ENCODE measurements at places on chromosomes 7 and 10.

GRCh38 chr10:3099291-3100092, 32.1 kb downstream of the PFKP start:
- no peak for DNase-seq

- DNase-seq, result no peak
These were observed 135.2 kb downstream of the INHBA start for GRCh38 chr7:41567731-41568114.

- DNase-seq, result no peak
These were observed 624 bp upstream of the ZNF783 start for GRCh38 chr7:149261316-149261828.

DNA sequence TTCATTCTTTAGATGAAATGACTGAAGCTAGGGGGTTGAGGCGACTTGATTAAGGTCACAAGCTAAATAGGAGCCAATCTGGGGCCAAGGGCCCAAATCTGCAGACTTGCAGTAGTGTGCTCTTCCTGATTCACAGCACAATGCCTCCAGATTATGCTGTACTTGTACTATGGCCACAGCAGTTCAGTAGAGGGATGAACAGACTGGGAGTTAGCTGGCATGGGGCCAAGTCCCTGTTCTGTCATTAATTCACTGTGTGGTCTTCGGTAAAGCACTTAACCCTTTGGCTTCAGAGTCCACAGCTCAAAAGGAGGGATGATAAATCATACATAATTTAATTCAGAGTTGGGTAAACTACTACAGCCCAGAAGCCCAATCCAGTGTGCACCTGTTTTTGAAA, 196.8 kb downstream of the XPNPEP1 start:
- DNase-seq, result no peak
